ENCODE measurements at places on chromosomes 16 and 17. TPM values are rescaled to one million over a fixed set of nuclear protein-coding genes. Genes with fewer than 3 reads are reported as not detected.

The ADAD2 gene
- total RNA-seq, result 0.19 TPM

DNA sequence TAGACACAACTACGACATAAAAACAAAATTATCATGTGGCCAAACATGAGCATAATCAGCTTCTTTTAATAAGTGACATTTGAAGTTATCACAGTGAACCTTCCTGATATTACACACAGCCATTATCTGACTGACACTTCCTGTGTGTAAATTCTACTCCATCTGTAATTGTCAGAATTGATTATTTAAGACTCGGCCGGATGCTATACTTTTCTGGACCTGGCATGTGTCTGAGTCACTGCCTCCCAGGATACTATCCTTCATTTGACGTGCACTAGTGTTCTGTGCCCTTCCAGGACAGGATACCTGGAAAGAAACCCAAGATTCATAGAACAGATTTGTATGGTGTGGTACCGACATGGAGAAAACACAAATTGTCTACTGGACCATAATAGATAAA, 242.0 kb downstream of the HS3ST3A1 start:
- no peak for DNase-seq

- DNase-seq, result no peak
These were observed 134.6 kb downstream of the CYB561 start for GRCh38 chr17:63311416-63311937.

The SLFN12L gene
- total RNA-seq, result 39.0 TPM

All from activated CD4-positive, alpha-beta memory T cell treated with anti-CD3 and anti-CD28 coated beads for 36 hours (primary cell).